ENCODE measurements at places on chromosomes 1 and 21.
A peak's percentile ranks its signal among the peaks of the same experiment; 100 is the strongest.

- no peak for DNase-seq
Observed at GRCh38 chr1:56320464-56321149, 258.8 kb downstream of the PLPP3 start.

DNA sequence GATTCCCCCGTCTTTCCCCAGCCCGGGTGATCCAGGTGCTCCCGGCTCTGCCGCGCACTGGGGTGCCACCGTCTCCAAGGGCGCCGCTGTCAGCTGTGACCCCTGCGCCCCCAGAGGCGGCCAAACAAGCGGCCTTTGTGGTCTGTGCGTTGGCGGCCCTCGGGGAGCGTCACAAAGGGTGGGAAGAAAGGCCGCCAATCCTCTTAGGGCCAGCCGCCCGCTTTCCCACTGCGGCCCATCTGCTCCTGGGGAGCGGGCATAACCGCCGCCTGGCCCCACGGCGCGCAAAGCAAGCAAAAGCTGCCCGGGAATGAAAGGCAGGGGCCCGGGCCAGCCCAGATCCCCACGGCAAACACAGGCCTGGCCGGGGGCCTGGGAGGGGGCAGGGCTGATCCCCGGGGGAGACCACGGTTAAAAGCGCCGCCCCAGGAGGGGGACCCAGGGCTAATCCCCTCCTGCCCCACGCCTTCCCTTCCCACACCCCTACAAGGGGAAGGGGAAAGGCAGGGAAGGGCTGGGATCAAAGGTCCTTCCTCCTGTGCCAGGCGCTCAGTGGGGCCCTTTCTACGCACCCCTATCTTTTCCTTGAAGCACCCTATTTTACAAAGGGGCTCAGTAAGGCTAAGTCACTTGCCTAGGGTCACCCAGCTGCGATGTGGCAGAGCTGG is 24.0 kb downstream of the C1QB start:
- no peak for DNase-seq

DNA sequence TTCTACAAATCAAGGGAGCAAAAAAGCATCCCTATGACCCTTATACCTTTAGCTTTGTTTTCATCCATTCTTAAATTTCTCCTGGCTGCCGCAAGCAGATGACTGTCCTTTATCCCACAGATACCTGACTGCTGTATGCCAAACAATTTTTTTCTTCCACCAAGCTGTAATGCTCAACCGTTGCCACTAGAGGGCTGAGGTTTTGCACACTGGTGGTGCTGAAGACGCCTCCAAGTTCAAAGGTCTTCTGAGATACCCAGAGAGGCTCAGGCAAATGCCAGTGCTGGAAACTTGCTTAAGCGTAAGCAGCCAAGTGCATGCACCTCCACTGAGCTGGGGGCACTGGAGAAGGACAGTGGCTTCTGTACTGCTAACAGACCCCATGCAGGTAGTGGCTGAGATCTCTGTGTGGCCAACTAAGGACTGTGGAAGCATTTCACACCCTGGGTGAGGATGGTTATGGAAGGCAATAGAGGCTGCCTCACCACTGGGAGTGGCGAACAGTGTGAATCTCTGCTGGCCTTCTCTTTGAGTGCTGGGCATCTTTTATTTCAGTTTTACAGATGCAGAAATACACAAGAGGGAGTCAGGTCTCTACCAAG is 28.5 kb downstream of the CNIH3 start:
- peak; percentile 30 for DNase-seq

DNA sequence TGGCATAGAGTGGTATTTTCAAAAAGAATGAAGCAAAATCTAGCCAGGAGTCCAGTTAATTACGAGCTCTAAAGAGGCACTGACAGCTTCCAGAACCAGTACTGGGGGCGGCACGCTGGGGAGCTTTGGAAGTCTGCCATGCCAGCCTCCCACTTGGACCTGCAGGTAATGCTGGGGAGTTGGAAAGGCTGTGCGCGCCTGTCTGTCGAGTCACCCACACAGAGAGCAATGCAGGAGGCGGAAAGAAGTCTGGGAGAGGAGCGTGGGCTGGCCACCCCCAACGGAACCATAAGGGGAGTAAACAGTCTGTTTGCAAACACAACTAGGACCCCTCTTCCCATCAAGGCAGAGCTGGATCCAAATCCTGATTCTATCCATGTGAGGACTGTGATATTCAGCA is 84.5 kb downstream of the BEND5 start:
- DNase-seq, result no peak

- DNase-seq, result no peak
Observed at GRCh38 chr1:56073206-56073605, 506.2 kb downstream of the PLPP3 start.

- no peak for DNase-seq
Observed at GRCh38 chr1:175717610-175718540, 25.5 kb downstream of the TNR start.

- no peak for DNase-seq
Observed at GRCh38 chr1:115117298-115117697, 28.0 kb upstream of the TSPAN2 start.

DNA sequence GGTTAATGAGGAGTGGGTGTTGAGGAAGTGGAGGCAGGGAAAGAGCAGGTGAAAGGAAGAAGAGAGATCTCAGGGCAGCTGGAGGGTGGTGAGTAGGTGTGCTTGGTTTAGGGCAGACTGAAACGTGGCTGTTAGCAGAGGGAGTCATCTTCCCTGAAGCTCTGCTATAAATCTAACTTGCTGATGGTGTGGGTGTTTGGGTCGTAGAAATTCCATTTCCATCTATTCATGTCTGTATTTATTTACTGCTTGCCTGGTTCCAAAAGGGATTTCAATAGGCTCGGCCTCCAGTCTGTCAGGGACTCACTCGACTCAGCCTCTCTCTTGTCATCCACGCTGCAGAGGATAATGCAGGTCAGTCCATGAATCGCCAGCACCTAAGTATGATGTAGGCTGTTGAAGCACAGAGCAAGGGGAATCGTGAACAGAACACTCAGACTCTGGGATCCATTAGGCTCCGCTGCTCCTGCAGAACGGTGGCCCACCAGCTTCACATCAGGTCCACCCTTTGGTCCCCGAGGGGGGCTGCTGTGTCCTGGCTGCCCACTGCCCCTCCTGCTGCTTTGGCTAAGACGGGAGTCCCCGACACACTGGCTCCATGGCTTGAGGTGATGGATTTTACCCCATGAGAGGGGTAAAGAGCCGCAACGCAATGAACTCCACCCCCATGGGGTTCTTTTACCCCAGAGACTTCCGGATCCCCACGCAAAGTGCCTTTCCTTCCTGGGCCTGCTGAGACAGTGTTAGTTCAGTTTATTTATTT is 156.2 kb downstream of the RHOU start:
- no peak for DNase-seq

- no peak for DNase-seq
Observed at GRCh38 chr1:109184687-109185086, 29.0 kb upstream of the SARS1 start.

DNA sequence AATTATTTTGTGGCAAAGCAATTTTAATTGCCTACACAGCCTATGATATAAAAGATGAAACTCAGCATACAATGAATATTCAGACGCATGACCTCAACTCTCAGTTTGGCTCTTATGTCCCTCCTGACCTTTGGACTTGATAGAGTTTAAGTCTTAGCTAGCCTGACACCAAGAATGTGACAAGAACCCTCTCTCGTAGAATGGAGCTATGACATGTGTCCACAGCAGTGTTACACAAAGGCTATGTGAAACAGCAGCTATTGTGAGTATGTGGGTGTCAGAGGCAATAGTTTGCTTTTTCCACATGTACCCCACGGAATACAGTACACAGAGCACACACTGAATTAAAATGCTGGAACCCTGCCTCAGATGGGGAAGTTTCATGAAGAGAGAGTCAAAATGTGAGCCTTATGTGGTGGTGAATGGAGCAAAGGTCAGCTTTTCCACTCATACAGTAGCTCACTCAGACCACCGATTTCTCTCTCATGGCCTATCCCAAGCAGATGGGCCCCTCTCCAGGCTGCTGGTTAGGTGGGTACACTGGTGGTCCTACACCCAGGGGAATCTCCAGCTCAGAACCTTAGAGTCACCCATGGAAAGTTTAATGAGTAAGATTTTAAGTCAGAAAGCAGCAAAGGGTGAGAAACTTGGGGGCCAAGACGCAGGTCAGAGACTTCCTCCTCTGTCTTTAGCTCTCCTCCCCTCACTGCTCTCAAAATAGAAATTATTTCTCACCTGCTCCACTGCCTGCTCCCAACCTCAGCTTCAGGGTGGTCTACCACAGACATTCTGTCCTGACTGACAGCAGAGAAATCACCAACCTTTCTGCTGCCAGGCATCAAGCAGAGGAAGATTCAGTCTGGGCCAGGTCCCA is 10.1 kb upstream of the XCL2 start:
- no peak for DNase-seq

DNA sequence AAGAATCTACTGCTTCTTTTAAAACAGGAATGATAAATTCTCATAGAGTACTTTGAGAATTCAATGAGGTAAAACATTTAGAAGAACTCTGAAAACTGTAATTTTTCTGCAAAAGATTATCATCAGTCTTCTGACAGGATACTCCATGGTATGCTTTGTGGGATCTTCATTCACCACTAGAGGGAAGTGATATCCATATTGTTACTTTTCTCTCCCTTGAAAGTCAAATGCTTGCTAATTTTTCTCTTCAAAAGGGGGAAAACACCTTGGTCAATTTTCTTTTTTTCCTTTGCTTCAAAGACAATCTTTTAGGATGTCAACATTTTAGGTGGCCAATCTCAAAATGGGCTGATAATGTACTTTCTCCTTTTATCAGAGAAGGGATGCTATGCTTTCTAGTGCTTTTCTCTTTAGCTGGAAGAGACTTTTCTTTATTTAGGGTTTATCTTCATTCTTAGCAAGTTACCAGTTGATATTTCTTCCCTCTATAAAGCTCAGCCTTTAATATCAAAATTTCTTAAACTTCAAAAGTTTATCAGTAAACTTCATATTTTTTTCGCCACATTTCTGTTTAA is 95.5 kb downstream of the NEGR1 start:
- no peak for DNase-seq

DNA sequence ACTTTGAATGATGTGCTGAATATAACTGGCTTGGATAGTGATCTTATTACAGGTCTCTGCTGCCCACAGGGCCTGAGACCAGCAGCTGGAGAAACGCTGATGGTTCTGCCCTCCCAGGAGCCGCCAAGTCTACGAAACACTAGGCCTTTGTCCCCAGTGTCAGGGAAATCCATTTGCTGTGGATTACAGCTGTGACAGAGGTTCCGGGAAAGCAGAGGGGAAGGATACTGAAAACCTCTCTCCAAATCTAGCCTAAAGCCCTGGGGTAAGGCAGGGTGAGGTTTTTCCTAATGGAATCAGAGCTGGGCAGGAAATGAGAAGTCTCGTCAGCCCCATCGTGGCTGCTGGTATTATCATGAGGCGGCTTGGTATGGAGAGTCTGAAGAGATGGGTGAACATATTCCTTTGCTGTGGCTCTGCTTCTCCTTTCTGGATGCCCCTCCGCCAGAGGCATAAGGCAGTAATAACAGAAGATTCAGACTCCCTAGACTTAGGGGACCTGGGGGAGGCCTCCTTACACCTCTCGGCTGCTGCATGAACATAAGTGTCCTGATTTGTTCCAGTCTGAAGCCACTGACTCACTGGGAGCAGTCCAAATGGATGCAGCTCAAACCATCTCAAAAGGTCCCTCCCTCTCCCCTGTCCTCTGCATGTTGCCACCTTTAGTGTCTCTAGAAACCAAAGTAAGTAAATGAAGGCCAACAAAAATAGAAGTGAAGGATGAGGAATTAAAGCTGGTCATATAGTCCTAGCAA is 48.1 kb downstream of the PHC2 start:
- no peak for DNase-seq

- no peak for DNase-seq
Observed at GRCh38 chr1:221100611-221101010, 221.4 kb downstream of the HLX start.

DNA sequence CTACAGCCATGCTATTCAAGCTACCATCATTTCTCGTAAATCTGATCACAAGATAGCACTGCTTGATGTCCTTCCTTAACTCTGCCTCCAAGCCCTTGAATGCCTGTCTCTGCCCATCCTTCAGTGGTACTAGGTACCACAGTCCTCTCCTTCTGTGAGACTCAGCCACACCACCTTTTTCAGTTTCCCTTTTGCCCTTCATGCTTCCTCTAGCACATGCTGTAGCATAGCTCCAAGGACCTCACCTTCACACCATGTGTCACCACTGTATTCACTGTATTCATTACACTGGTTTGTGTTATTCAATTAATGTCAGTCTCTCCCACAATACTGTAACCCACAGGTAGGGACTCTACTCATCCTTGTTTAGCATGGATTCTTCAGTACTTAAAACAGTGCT is 8.0 kb upstream of the TP53BP2 start:
- DNase-seq, result no peak

DNA sequence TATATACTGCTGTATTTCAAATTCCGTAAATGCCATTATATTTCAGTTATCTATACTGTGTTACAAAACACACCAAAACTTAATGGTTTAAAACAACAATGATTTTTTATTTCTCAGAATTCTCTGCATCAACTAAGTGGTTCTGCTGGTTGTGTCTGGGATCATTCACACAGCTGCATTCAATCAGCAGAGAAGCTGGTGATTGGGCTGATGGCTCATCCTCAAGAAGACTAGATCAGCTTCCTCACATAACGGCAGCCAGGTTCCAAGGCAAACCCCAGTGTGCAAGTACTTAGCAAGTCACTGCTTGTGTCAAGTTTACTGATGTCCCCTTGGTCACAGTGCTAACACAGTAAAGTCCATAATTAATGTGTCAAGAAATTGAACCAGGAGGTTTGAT is 86.3 kb upstream of the VANGL1 start:
- no peak for DNase-seq

- DNase-seq, result no peak
Observed at GRCh38 chr1:34872133-34872503, 12.6 kb upstream of the SMIM12 start.

DNA sequence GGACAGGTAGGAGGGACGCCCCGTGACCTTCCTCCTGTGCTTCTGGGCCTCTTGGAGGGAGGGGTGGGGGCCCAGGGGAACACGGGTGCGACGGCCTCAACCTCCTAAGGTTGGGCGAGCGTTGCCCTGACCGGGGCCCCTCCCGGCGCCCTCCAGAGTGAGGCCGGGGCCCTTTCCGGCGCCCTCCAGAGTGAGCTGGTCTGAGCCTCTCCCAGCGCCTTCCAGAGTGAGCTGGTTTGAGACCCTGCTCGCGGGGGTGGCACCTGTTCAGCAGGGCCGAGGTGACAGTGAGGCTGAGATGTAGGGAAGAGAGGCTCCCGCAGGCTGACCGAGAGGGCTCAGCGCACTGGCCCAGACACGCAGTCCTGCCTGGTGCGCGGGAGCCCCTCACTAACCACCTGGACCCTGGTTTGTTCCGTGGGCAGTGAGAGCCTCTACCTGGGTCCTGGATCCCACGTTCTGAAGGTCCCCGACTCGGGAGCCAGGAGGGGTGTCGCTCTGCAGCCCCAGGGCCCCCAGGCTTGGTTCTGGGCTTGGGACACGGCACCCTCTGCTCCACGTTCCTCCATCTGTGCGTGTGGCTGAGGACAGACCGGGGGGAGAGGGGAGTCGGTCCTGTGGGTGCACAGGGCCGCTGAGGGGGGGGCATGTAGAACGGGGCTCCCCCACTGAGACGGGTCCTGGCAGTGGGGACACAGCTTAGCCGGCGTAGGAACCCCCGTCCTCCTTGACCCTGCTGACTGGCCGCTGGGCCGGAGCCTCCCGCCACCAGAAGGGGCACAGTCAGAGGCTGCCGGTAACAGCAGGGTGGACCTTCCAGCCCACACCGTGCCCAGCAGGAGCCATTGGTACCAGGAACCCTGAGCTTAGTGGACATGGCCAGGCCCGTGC is 1.4 kb downstream of the COL6A1 start:
- no peak for DNase-seq

- no peak for DNase-seq
Observed at GRCh38 chr1:156748670-156749418, 2.6 kb downstream of the HDGF start.
